Activated CD4-positive, alpha-beta T cell treated with anti-CD3 and anti-CD28 coated beads, Interleukin-2, amount 50 U/mL, for 24 hours (primary cell): ENCODE measurements at places on chromosomes 7 and 10.

GRCh38 chr7:150340024-150340749, 1.2 kb downstream of the RARRES2 start:
- DNase-seq = no peak

GRCh38 chr7:90411510-90411909, 8.2 kb downstream of the CLDN12 start:
- DNase-seq = no peak

DNA sequence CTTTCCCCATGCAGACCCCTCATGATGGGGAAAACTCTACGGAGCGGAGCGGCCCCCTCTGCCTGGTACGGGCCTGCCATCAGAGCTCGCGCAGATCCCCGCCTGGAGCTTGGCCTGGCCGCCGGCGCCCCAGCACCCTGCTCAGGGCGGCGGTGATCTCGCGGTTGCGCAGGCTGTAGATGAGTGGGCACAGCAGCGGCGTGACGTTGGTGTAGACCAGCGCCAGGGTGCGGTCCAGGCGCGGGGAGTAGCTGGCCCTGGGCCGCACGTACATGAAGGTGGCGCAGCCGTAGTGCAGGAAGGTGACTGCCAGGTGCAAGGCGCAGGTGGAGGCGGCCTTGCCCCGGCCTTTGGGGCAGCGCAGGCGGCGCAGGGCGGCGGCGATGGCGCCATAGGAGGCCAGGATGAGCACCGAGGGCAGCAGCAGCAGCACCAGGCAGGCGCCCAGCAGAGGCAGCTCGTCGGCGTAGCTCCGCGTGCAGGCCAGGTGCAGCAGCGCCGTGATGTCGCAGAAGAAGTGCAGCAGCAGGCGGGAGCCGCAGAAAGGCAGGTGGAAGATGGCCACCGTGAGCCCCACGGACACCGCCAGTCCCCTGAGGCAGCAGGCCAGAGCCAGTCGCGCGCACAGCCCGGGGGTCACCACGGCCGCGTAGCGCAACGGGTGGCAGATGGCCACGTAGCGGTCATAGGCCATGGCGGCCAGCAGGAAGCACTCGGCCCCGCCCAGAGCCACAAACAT, 33.4 kb downstream of the TAS2R41 start:
- DNase-seq = no peak

DNA sequence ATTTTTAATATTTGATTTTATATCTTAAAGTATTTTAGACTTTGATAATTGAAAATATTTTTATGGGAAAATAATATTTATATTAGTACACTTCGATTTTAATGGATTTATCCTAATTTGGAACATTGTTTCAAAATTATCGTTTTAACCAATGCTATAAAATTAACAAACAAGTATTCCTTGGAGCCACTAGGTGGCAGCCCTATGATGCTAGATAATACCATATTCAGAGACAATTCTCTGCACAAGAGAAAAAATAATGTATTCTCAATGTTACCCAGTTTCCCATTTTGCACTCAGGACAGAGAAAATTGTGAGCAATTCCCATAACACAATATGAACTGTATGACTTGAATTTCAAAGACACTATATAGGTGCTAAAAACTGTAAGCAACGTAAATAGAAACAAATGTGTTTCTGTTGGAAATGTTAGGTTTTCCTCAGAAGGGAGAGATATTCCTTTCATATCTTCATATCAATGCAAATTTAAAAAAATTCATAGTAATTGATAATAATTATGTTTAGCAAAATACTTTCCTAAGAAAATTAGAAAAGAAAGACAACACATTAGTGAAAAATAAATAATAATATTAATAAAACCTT, 237.8 kb downstream of the SEMA3E start:
- DNase-seq = no peak

- DNase-seq = no peak
Observed at GRCh38 chr10:12036073-12036655, 6.4 kb downstream of the UPF2 start.

GRCh38 chr7:15446280-15446679, 115.5 kb downstream of the AGMO start:
- DNase-seq = no peak
